T-helper 9 cell (primary cell): ENCODE measurements at places on chromosomes 13 and 19.

DNA sequence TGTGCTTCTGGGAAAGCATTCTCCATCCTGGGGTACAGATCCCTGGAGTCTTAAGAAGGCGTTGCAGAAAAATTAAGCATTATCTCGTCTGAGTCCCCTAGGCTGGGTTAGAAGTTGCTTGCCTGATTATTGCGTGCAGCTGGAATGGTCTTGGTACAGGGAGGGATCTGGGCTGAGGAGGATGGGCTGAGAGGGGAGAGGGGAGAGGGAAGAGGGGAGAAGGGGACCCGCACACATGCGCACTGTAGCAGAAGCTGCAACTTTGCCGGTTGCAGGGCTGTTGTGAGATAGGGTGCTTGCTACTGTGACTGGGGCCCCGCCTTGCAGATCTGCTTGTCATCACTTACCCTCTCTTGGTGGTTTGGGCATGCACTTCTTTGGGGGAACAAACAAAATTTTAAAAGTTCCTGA, 316.8 kb downstream of the DLEU7 start:
- no peak for DNase-seq

DNA sequence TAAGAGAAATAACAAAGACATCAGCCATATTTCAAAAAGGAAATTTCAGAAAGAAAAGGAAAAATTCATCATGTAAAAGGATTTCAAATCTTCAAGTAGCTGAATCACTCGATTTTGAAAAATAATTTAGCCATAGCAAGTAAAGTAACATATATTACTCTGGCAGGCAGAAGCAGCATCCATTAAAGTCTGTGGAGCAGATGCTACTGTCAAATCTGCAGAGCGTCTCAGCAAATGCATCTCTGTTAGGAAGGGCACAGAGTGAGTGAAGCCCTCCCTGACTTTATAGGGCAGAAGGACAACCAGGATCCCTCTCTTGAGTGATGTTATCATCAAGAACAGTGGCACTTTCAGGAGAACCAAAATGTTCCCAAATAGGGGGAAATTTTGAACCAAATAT, 445.5 kb downstream of the EFNB2 start:
- no peak for DNase-seq

GRCh38 chr13:50940509-50940908, 30.9 kb downstream of the RNASEH2B start:
- DNase-seq, result no peak

DNA sequence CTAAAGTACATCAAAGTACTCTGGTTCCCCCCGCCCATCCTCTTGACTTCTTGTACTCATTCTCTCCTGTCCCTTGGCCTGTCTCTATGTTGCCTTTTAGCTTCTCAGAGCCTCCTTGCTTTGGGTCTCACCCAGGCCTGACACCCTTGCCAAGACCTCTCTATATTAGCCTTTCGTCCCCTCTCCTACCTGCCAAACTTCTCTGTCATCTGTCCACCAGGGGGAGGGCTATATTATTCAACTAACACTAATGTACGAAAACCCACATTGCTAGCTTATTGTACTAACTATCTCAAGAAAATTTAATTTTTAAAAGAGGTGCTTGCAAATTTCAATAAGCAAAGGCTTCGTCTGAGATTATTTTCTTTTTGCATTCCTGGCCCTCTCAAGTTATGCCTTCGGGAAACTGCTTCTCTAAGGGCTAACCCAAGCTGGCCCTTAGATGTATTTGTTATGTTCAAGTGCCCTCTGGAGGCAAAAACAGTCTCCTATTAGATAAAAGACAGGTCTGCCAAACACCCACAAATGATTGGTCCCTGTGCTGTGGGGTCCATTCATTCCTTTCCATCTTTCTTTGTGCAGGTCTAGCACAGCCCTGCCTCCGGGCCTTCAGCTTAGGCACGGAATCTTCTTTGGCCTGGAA, 6.3 kb upstream of the MRPS31 start:
- DNase-seq, result no peak

GRCh38 chr19:40594255-40594654, 6.9 kb upstream of the LTBP4 start:
- DNase-seq, result no peak

DNA sequence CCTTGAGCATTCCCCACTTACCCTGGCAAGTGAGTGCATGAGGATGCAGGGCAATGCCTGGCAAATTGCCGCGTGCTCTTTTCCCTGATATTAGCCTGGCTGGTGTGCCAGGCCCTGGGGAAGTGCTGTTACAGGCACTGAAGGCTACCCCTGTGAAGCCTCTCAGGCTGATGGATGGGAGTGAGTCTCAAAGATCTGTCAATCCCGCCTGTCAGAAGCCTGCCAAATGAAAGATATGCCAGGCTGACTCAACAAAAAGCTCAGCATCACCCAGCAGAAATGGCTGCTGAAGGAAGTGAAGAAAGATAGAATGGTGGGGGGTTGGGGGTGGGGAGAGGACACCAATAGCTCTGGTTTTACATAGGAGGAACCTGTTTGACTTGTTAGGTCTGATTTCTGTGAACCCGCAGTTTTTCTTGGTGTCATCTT, 112.1 kb downstream of the LACC1 start:
- no peak for DNase-seq

GRCh38 chr13:80196756-80197155, 144.2 kb downstream of the SPRY2 start:
- no peak for DNase-seq

GRCh38 chr19:38360839-38361631, 13.3 kb upstream of the PSMD8 start:
- no peak for DNase-seq

GRCh38 chr19:6417713-6418561, 6.7 kb downstream of the KHSRP start:
- no peak for DNase-seq

DNA sequence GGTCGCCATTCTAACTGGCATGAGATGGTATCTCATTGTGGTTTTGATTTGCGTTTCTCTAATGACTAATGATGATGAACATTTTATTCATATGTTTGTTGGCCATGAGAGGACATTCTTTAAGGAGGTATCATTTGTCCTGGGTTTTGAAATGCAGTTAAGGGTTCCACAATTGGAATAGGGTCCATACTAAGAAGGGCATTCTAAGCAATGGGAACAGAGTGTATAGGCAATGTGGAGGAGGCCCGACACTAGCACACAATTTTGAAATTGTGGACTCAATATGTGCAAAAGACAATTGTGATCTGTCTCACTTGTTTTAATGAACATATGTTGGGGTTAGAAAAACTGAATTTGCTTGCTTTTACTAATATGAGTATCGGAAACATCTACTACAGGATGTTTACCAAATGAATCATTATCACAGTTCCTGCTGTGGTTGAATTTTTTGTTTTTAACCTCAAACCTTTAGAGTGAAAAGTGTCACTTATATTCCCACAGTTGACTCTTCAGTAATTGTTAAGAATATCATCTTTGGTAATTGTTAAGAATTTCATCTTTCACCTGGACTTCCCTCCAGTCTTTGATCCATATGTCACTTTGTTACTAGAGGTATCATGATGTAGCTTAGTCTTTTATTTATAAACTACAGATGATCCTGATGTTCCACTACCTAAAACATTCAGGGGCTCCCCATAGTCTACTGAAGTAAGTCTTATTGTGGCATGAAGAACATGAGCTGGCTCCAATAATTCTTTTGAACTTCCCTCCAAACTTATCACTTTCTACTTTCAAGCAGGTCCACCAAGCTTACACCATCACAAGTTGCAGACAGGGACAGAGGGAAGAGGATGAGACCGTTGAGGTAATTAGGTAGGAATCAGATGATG, 109.7 kb upstream of the KLF12 start:
- no peak for DNase-seq

DNA sequence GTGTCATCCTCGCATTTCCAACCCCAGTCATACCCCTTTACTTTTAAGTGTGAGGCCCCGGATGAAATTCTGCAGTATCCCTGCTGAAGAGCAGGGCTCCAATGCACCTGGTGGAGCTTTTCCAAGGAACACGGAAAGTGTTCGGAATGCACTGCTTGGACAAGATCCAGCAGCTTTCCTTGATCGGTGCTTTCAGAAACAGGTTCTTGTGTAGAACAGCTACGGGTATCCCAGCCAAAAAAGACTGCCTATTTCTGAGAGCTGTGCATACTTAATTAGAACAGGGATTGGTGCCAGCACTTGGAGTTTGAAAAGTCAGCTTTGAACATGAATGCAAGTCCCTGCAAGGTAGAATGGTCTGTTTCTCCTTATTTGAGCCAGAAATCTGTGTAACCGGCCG, 87.2 kb upstream of the C1QTNF9B start:
- no peak for DNase-seq

GRCh38 chr13:102715447-102715846, 20.6 kb upstream of the METTL21C start:
- DNase-seq, result no peak

GRCh38 chr13:50365408-50366391, 350.5 kb downstream of the KCNRG start:
- DNase-seq, result no peak

GRCh38 chr19:33376423-33376822, 2.9 kb downstream of the CEBPG start:
- DNase-seq, result no peak

DNA sequence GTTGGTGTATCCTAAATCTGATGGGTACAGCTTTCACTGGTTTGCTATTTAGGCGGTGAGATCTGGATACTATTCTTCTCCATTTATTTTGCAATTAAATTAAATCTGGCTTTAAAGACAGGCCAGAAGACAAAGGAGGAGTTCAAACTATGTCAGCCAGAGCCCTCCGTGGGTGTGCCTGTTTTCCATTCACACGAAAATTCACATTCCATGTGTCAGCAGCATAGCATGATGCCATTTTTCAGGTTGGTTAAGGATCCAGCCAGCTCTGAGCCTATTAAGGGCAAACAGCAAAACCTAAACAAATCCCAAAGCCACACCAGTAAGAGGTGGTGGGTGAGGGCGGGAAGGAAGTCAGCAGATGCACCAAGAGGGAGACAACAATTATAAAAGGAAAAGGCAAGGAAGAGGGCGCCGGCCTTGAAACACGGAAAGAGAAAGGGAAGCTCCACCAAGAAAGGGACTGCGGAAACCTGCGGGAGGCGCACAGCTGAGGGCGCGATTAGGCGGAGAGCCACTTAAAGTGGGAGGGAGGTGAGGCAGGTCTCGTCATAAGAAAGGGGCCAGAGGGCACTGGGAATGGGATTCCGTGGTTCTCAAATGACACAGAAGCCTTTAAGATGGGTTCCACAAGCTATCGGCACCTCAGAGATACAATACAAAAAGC, 43.0 kb downstream of the CARS2 start:
- DNase-seq, result no peak

- DNase-seq, result no peak
Measured at GRCh38 chr19:31498781-31499180, 149.5 kb upstream of the TSHZ3 start.
